Aorta (tissue), 5 donors: ENCODE measurements at places on chromosomes 2 and 18. TPM values are rescaled to one million over a fixed set of nuclear protein-coding genes. Genes with fewer than 3 reads are reported as not detected.

NT5DC4 gene
- 0.23 TPM for total RNA-seq

ODC1 gene
- total RNA-seq = 21.3 TPM

DNA sequence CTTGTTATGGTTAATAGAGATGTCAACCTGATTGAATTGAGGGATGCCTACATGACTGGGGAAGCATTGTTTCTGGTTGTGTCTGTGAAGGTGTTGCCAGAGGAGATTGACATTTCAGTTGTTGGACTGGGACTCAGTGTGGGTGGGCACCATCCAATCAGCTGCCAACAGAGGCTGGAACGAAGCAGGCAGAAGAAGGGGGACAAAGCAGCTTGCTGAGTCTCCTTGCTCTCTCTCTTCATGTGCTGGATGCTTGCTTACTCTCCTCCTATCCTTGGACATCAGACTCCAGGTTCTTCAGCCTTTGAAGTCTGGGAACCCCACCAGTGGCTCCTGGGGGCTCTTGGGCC lies 22.2 kb upstream of the SMAD4 start:
- no peak for DNase-seq
- H3K36me3 ChIP-seq = no peaks in the 10 kb centered on the region
- no peaks in the 10 kb centered on the region for H3K27me3 ChIP-seq
- H3K4me3 ChIP-seq = no peak overlapping the region
- no peak overlapping the region for H3K27ac ChIP-seq

SERPINB11 gene
- total RNA-seq = not detected

ZNF804A gene
- total RNA-seq = 0.33 TPM

DNA sequence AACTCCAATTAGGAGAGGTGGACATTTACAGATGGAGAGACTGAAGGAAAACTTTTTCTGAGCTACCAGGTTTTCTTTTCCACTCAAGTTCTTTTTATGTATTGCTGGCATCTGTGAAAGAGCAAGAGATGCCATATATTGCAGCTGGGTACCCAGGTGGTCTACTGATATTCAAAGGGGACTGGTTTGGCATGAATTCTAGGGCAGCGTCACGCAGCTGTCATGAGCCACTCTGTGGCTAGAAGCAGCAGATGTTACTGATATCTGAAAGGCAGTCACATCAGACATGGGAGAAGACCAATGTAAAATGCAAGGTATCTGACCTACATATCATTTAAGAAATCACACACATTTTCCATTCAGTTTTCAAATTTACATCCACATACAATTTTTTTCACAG lies 408.8 kb downstream of the GALNT13 start:
- no peaks in the 10 kb centered on the region for H3K4me1 ChIP-seq
- no peaks in the 10 kb centered on the region for H3K36me3 ChIP-seq

DNA sequence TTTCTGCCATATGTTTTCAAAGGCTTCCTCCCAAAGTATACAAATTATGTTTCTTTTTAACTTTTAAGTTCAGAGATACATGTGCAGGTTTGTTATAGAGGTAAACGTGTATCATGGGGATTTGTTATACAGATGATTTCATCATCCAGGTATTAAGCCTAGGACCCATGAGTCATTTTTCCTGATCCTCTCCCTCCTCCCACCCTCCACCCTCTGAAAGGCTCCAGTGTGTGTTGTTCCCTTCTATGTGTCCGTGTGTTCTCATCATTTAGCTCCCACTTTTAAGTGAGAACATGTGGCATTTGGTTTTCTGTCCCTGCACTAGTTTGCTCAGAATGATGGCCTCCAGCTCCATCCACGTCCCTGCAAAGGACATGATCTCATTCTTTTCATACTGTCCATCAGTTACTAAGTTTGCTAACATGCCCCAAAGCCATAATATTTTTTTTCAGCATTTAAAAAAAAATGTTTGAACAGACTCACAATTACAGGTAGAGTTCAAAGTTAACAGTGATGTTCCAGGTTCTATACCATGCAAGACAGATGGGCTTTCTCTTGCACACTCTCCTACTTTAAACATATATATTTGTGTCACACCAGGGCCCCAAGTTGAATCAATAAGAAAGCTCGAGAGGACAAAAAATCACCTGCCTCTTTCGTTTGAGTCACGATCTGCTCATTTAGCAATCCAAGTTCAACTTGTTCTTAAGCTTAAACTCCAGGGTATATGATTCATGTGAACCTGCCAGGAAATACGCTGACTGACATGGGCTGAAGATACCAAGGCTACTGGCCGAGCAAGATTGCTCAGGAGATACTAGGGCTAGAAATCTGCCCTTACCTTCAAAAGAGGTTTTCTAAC lies 77.6 kb downstream of the AP1S3 start:
- DNase-seq = no peak
- no peak overlapping the region for H3K4me3 ChIP-seq
- no peaks in the 10 kb centered on the region for H3K27me3 ChIP-seq
- H3K36me3 ChIP-seq = no peaks in the 10 kb centered on the region
- H3K27ac ChIP-seq = no peak overlapping the region
